Activated CD4-positive, alpha-beta T cell treated with anti-CD3 and anti-CD28 coated beads, Interleukin-2, amount 50 U/mL, for 1 hour (primary cell): ENCODE measurements at places on chromosomes 12 and 14.

GRCh38 chr14:89621009-89621421, 204.0 kb upstream of the FOXN3 start:
- peak; percentile 41 for DNase-seq

GRCh38 chr14:53872681-53873089, 83.9 kb downstream of the BMP4 start:
- no peak for DNase-seq

DNA sequence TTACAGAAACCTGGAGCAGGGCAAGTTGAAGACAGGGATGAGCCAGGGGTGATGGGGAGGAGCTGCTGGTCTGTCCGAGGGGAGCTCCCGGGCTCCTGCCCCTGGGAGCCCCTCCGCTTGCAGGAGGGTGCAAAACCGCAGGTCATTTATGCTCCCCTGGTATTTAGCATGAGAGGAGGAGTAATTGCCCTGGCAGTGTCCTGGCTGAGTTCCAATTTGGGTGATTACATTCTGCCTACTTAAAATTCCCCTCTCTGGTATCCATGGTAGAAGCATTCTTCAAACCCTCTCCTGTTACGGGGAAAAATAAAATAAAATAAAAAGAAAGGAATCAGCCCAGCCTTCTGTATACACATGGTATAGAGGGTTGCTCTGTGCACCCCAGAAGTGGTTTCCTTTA, 61.7 kb upstream of the VRK1 start:
- no peak for DNase-seq

GRCh38 chr12:12837025-12837812, 24.1 kb downstream of the DDX47 start:
- DNase-seq: peak; percentile 24

DNA sequence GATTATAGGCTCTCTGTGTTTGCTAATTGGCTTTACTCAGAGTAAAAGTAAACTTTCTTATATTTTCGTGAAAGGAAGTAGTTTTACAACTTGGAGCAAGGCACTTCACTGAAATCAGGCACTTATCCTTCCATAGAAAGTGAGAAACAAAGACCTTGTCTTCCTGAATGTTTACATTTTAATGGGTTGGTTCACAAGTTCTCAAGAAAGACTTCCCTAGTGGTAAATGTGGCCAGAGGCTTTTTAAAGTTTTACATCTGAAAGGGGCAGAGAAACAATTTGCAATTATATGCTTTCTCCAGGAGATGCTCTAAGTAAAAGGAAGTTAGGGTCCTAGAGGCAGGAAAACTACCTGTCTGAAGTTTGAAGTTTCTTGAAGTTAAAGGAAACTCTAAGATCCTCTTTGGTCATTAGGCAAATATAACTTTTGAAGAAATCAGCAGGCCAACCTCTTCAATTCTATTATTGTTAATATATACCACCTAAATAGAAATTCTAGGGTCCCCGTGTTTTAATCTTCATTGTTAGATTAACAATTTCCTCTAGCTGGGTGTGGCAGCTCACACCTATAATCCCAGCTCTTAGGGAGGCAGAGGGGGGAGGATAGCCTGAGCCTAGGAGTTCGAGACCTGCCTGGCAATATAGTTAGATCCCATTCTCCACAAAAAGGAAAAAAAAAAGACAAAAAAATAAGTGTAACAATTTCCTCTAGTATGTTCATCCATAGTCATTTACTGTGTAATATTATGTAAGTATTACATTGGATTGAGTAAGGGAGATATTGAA, 644.9 kb upstream of the FOXG1 start:
- no peak for DNase-seq

DNA sequence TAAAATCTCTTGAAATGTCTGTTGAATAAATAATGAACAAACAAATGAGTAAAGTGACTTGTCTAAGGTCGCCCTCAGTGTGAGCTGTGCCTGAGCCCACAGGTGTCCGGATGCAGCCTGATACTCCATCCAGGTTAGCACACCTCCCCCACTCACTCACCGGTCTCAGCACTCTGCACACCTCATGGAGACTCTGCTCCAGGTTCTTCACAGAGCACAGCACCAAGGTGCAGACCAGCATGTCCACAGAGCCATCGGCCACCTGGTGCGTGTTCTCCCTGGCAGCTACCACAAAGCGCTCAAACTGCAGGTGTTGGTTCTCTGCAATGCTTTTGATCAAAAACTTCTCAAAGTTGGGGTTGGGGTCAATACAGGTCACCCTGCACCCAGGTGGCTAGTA, 4.1 kb upstream of the KRT7 start:
- DNase-seq: no peak

- no peak for DNase-seq
Observed at GRCh38 chr12:121831571-121832245, 27.0 kb downstream of the HPD start.

DNA sequence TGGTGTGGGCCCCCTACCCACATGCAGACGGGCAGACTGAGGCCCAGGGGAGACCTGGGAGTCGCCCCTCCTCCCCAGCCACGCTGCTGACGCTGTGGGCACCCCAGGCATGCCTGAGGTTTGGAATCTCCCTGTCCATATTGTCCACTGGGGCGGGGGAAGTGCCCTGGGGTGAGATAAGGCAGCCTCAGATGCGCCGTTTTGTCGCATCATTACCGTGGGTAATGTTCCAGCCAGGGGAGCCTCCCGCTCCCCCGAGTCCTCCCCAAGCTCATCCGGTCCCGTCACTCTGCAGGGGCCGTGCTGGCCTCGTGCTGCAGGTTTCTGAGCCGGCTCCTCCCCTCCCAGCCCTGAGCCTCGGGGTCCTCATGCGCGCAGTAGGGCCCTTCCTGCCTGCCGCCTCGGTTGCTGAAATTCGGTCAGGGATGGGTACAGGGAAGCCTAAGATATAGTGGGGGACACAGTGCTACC, 11.4 kb downstream of the INF2 start:
- no peak for DNase-seq

DNA sequence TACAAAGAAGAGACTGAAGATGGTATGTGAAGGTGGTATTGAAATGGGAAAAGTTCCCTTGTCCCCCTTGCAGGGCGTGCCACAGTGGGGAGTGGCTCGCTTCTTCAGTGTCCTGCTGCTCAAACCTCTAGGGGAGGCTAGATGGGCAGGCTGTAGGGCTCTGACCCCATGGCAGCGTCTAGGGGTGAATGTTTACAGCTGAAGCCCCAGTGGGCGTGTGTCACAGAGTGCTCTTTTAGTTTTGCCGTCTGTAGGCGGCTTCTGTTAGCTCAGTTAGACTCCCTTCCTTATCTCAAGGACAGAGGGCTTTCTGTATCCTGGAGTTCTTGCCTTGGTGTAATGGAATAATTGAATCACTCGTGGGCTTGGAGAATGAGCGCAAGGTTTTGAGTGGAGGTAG, 266.2 kb downstream of the RAD51B start:
- DNase-seq: no peak

GRCh38 chr12:124862768-124863415, 772 bp downstream of the SCARB1 start:
- DNase-seq: no peak

GRCh38 chr14:69945912-69946311, 66.7 kb downstream of the SMOC1 start:
- DNase-seq: no peak

- DNase-seq: no peak
Observed at GRCh38 chr12:44295958-44296623, 460.2 kb downstream of the TMEM117 start.

DNA sequence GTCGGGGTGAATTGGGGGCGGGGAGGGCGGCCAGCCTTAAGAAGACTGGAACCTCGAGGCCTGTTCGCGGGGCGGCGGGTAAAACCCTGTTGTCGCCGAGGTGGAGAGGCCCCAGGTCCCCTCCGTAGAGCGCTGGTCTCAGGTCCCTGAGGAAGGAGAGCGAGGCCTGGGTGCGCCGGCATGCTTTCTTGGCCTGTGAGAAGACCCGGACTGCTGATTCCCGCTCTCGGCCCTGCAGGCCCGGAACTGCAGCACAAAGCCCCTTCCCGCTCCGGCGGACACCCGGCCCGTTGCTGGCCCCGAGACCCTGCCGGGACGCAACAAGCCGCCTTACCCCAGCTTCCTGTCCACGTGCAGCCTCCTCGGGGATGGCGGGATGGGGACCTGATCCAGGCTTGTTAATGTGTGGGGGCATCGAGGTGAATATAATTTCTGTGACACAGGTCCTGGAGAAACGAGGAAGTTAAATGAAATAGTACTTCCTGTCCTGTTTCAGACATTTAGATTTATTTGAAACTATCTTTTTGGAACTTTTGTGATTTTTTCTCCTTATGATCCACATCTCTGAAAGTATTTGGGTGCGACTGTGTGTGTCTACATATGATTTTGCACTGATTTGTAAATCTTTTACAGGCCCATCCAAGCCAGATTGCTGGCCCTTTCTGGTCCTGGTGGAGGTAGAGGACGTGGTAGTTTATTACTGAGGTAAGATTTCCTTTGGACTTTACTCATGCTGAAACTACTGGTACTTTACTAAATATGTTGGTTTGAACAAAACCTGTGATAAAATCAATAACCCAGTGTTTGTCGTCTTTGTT, 600 bp downstream of the PNN start:
- no peak for DNase-seq

GRCh38 chr12:4932576-4932975, 22.9 kb downstream of the KCNA1 start:
- no peak for DNase-seq

- DNase-seq: no peak
Observed at GRCh38 chr12:99131751-99132199, 486.7 kb downstream of the APAF1 start.

DNA sequence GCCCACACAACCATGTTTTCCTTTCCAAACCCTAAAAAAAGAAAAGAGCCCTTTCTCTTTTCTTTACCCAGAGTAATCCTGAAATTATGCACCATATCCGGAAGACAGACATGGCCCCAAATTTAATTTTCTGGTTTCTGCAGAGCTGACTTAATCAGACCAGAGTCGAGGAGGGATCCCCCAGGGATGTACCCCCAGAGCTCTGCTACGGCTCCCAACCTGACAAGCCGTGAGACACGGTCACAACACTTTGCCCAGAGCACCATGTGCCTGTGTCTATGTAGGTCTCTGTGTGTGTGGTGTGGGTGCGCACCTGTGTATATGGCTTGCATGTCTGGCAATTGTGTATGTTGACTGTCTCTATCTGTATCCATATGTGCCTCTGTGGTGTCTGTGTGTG, 77.6 kb upstream of the CLMN start:
- DNase-seq: no peak
